H9 (cell line): ENCODE measurements at places on chromosomes 3 and 15. TPM values are rescaled to one million over a fixed set of nuclear protein-coding genes. Genes with fewer than 3 reads are reported as not detected.
A peak's percentile ranks its signal among the peaks of the same experiment; 100 is the strongest.

DNA sequence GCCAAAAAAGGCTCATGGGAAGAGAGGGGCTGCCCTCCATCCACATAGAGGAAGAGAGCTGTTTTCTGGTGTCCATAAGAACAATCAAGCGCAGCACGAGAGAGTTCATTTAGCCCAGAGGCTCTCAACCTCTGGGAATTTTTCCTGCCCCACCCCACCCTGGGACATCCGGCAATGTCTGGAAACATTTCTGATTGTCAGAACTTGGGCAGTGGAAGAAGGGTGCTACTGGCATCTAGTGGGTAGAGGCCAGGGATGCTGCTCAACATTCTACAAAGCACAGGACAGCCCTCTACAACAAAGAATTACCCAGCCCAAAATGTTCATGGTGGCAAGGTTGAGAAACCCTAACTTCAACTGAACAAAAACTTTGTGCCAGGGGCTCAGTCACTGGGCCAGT is 92.9 kb downstream of the RAB11A start:
- no peak for DNase-seq

GRCh38 chr15:60043744-60044435 is 39.8 kb downstream of the FOXB1 start:
- DNase-seq, result no peak

DNA sequence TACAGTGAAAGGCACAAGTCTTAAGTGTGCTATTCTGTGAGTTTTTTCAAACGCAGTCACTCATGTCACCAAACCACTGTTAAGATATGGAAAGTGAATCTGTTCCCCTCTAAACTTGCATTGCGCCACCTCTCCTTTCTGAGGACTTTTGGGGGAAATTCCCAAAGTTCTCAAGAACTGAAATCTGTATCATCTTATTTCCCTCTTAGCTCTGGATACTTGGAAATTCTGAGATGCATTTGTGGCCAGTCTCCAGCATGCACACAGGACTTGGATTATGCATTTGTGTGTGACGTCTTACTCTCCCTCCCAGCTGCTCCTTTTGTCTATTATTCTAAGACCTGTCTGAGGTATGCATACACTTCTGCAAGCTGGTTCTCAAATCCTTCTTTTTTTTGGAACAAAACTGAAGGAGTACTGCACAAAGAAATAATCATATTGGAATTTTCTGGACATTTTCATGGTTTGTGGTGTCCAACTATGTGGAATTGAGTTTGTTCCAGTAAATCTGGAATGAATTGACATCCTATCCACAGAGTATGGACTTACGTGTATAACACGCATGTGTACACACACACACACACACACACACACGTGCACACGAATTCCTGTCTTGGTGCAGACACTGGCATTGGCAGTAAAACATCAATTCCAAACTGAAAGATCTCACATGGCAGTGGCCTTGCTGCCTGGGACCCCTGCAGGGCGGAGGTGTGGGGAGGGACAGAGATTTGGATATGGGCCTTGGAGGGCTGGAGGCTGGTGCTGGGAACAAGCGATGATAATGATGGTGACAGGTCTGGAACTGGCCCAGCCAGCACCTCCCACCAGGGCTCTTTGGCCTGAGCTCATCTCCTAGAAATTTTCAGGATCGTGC is 8.2 kb upstream of the LCTL start:
- DNase-seq, result no peak

GRCh38 chr3:153431076-153431475 is 269.1 kb downstream of the RAP2B start:
- DNase-seq, result no peak

GRCh38 chr3:142152384-142152783 is 3.0 kb upstream of the TFDP2 start:
- DNase-seq, result peak; percentile 39

DNA sequence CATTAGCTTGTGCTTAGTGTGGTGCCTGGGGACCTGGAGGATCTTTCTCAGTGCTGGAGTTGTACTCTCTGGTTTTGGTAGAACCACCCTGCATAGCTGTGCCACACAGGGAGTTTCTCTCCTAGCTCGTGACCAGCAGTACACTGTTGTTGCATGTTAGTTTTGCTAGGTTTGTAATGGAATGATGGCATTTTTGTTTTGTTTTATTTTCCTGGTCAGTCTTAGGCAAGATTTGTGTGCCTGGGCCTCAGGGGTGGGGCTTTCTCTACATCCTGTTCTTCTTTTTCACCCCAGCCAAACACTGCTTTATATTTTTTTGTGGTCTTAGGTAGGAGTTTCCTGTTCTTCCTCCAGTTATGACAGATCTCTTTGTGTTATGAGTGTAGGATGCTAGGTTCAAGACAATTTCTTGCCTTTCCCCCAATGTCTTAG is 534.5 kb upstream of the KCNMB2 start:
- no peak for DNase-seq

- no peak for DNase-seq
Observed at GRCh38 chr3:42028474-42028873, 62.7 kb upstream of the TRAK1 start.

DNA sequence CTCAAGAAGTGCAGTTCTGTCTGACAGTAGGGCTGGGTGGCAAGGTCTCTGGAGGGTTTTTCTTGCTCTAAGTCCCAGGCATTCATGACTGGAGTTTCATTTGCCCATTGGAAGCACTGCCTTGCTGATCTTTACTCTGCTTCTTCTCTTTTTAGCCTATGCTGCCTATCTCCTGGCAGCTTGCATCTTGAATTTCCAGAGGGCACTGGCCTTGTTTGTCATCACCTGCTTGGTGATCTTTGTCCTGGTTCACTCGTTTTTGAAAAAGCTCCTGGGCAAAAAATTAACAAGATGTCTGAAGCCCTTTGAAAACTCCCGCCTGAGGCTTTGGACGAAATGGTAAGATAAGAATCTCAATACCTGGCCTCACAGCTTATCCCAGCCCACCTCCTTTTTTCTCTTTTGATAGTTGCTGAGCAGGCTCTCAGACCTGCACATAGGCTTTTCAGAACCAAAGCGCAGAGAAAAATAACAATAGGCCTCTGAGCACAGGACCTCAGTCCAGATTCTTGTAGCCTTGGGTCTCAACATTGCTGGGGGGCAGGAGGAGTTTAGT is 10.9 kb downstream of the SLC28A2 start:
- DNase-seq, result no peak

DNA sequence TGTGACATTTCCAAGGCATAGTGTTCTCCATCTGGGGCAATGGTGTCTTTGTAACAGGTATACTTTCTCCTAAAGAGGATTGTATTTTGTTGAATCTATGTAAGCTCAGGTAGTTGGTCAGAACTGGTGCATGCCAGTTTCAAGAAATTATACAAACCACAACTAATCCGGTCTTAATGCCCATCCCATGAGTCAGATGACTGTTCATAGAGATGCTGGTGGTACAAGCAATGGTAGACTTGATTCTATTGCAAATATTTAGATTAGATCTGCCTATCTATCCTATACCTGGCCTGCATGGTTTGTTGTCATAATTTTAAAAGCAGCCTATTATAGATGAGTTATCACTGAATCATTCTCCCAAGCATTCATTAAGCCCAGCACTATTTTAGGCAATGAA is 43.5 kb downstream of the ATP13A5 start:
- DNase-seq, result no peak

DNA sequence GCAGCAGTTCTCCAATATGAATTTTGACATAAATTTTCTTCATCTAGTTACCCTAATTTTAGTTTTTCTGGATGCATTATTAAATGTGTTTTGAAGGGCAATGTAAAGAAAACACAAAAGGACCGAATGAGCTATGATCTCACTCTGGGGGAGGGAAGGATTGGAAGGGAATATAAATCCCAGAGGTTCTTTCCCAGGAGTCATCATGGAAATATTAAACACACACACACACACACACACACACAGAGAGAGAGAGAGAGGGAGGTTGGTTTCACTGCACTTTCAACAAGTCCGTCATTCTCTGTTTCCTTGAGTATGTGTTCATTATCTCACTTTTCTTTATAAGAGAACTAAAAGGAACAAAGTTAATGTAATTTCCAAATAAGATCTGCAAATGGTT is 70.7 kb upstream of the DCBLD2 start:
- DNase-seq, result no peak

DNA sequence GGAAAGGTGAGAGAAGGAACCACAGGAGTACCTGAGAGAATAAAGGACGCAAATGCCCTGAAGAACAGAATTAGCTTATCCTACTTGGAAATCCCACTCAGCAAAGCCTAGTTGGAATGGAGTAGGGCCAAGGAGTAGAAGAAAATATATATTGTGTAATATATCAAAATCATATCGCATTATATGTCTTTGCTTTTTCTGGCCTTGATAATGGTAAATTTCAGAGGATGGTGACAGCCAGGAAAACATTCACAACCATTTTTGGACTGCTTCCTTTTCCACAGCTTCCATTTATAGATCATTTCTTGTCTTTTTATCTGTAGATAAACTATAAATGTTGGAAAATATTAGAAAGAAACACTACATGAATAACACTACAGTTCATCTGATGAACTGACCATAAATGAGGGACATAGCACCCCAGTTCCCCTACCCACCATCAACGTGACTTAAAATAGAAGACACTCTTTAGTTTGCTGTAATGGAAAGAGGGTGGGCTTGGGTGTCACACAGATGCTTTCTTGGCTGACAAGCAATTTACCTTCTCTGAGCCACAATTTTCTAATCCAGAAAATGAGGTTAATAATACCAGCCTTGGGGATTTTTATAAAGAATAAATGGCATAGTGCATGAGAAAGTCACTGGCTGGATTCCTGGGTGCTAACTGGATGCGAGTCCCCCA is 569.6 kb downstream of the NTRK3 start:
- DNase-seq, result no peak

- no peak for DNase-seq
Observed at GRCh38 chr3:194031349-194031748, 104.6 kb upstream of the HES1 start.

DNA sequence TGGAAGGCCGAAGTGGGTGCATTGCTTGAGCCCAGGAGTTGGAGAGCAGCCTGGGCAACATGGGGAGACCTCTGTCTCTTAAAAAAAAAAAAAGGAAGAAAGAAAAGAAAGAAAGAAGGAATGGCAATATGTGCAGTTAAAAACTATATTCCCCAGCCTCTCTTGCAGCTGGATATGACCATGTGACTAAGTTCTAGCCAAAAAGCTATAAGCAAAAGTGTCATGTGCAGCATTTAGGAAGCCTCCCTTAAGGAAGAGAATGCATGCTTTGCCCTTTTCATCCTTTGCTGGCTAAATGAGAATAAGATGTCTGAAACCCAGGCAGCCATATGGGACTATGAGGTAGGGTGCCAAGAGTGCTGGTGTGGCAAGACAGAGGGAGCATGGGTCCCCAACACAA is 21.8 kb downstream of the CYP19A1 start:
- DNase-seq, result no peak

GRCh38 chr15:86001200-86001599 is 78.5 kb upstream of the AGBL1 start:
- DNase-seq, result no peak

GRCh38 chr3:191387441-191388077 is 57.2 kb upstream of the UTS2B start:
- DNase-seq, result no peak

GRCh38 chr3:78497767-78498166 is 1270.0 kb downstream of the ROBO1 start:
- DNase-seq, result no peak

GRCh38 chr15:40823572-40824343 is 4.8 kb downstream of the PPP1R14D start:
- DNase-seq, result no peak

GRCh38 chr3:89467898-89468363 is 360.5 kb downstream of the EPHA3 start:
- no peak for DNase-seq

DNA sequence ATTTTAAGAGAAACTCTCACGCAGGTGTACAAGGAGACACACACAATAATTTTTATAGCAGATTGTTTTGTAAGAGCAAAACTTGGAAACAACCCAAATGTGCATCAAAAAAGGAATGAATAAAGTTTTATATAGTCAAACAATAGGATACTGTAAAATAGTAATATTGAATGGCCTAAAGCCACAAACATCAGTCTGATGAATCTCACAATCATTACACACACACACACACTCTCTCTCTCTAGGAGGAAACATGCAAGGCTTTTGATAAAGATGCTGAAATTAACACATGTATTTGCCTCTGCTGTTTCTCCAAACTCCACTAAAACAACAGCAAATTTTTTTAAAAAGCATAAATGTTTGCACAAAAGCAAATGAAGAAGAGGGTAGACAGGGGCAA is 37.3 kb downstream of the ADIPOQ start:
- no peak for DNase-seq

DNA sequence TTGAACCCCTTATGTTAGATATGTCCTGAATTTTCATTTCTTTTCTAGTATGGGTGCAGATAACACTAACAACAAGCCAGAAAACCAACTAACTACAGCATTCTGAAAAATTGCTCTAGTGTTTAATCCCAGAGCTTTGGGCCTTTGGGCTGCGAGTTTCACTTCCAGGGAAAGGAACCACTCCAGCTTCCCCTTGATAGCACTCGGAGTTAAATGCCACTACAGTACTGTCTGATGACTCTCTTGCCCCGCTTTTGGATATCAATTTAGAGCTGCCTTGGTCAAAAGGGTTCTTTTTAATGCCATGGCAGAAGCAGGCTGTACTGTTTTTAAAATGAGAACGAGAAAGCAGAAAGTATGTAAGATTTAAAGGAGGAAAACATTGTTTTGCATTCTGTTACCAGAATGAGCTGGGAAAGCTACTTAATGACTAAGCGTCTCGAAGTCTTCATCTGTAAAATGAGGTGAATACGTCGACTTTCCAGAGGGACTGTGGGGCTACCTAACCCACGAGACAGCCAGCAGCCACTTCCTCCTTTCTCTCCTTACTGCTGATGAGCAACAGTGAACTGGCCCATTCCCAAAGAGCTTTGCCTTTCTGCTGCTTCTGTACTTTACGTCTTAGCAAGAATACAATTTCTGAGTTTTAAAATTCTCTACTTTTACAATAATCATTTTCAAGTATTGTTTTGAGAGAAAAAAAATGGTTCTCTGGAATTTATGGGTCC is 299.3 kb upstream of the LYSMD4 start:
- no peak for DNase-seq

The AP3B2 gene
- 9.8 and 10.6 TPM in 2 replicates for total RNA-seq

The NPAP1 gene
- total RNA-seq, result 0.04 and 0.07 TPM in 2 replicates

The PAQR9 gene
- total RNA-seq, result 2.3 and 3.2 TPM in 2 replicates

The GOLGA8O gene
- not detected in 2 replicates for total RNA-seq

The TSPAN3 gene
- total RNA-seq, result 117 and 124 TPM in 2 replicates

The GRAMD2A gene
- 1.3 and 1.5 TPM in 2 replicates for total RNA-seq

The ARPP19 gene
- total RNA-seq, result 229 and 247 TPM in 2 replicates

The ZPLD1 gene
- total RNA-seq, result not detected in 2 replicates

The PRR20G gene
- total RNA-seq, result 0.26 and 0.35 TPM in 2 replicates

The CLASP2 gene
- 55.5 and 60.5 TPM in 2 replicates for total RNA-seq

The SPG21 gene
- total RNA-seq, result 64.2 and 66.6 TPM in 2 replicates

The CHST2 gene
- total RNA-seq, result 5.8 and 6.3 TPM in 2 replicates

The GAP43 gene
- total RNA-seq, result 12.8 and 14.1 TPM in 2 replicates

The TMEM108 gene
- 3.5 and 5.0 TPM in 2 replicates for total RNA-seq

The CCDC54 gene
- not detected in 2 replicates for total RNA-seq

The HRH1 gene
- 0.31 and 0.74 TPM in 2 replicates for total RNA-seq

The ROPN1B gene
- not detected in 2 replicates for total RNA-seq
